Lung (tissue), 17 donors: ENCODE measurements at places on chromosomes 4 and X. TPM values are rescaled to one million over a fixed set of nuclear protein-coding genes. Genes with fewer than 3 reads are reported as not detected.

The PLAC8 gene
- 115 TPM for polyA plus RNA-seq

The EFHC2 gene
- polyA plus RNA-seq, result 2.4 TPM

The HPSE gene
- 7.7 TPM for polyA plus RNA-seq

The AWAT2 gene
- 0.07 TPM for polyA plus RNA-seq

The F11 gene
- 3.2 TPM for polyA plus RNA-seq

The GRIA2 gene
- polyA plus RNA-seq, result 0.02 TPM

The NWD2 gene
- not detected for polyA plus RNA-seq

The GLOD5 gene
- 5.1 TPM for polyA plus RNA-seq

The MAGEA2 gene
- polyA plus RNA-seq, result not detected

The HMGN5 gene
- polyA plus RNA-seq, result 5.7 TPM

The NEXMIF gene
- 0.13 TPM for polyA plus RNA-seq

The SAGE1 gene
- not detected for polyA plus RNA-seq

The TCEAL6 gene
- not detected for polyA plus RNA-seq

The MAOB gene
- polyA plus RNA-seq, result 8.6 TPM

The SYN1 gene
- polyA plus RNA-seq, result 4.5 TPM

The TAPT1 gene
- 21.3 TPM for polyA plus RNA-seq

The H2BW2 gene
- not detected for polyA plus RNA-seq

The MMRN1 gene
- polyA plus RNA-seq, result 17.1 TPM

The PCYT1B gene
- 1.1 TPM for polyA plus RNA-seq

The P2RY8 gene
- polyA plus RNA-seq, result 6.0 TPM

The ARHGEF38 gene
- polyA plus RNA-seq, result 2.0 TPM

The POU3F4 gene
- not detected for polyA plus RNA-seq

The C4orf50 gene
- polyA plus RNA-seq, result 0.02 TPM

The SPANXA1 gene
- not detected for polyA plus RNA-seq

The KDR gene
- polyA plus RNA-seq, result 21.1 TPM

The GAGE12E gene
- not detected for polyA plus RNA-seq

The EPHA5 gene
- polyA plus RNA-seq, result 0.02 TPM

The SLIT2 gene
- polyA plus RNA-seq, result 6.6 TPM

The GPR82 gene
- 0.31 TPM for polyA plus RNA-seq

The BRS3 gene
- not detected for polyA plus RNA-seq

The LRIT3 gene
- polyA plus RNA-seq, result 0.10 TPM

The ESX1 gene
- not detected for polyA plus RNA-seq

The RADX gene
- 5.2 TPM for polyA plus RNA-seq

The XK gene
- 0.86 TPM for polyA plus RNA-seq

The HPRT1 gene
- polyA plus RNA-seq, result 33.5 TPM

The MTNR1A gene
- polyA plus RNA-seq, result 0.16 TPM

The RPS6KA3 gene
- 28.3 TPM for polyA plus RNA-seq

The NXF2 gene
- polyA plus RNA-seq, result 0.18 TPM

The RPGR gene
- 17.6 TPM for polyA plus RNA-seq

The COL4A5 gene
- polyA plus RNA-seq, result 4.3 TPM

The DAPP1 gene
- polyA plus RNA-seq, result 2.6 TPM

The GUCY1A1 gene
- 8.2 TPM for polyA plus RNA-seq

The CT45A10 gene
- polyA plus RNA-seq, result not detected

The ZNF630 gene
- 1.4 TPM for polyA plus RNA-seq

The QDPR gene
- polyA plus RNA-seq, result 36.5 TPM

The TCEAL5 gene
- polyA plus RNA-seq, result 0.12 TPM

The CLGN gene
- polyA plus RNA-seq, result 1.3 TPM

The FOXP3 gene
- polyA plus RNA-seq, result 0.56 TPM

The GRK4 gene
- 1.8 TPM for polyA plus RNA-seq

The MAGIX gene
- polyA plus RNA-seq, result 9.8 TPM

The LGI2 gene
- polyA plus RNA-seq, result 0.18 TPM

The CENPC gene
- polyA plus RNA-seq, result 4.2 TPM
